SJCRH30 (cell line): ENCODE measurements at places on chromosomes 11 and 22. TPM values are rescaled to one million over a fixed set of nuclear protein-coding genes. Genes with fewer than 3 reads are reported as not detected.

- no peak for DNase-seq
Observed at GRCh38 chr11:70109903-70110302, 31.8 kb downstream of the ANO1 start.

Gene PIH1D2
- total RNA-seq, result 0.99 and 1.4 TPM in 2 replicates

Gene TRIM49C
- not detected in 2 replicates for total RNA-seq

Gene MEI1
- not detected in 2 replicates for total RNA-seq

GRCh38 chr22:43060183-43060582, 29.0 kb downstream of the TTLL1 start:
- DNase-seq, result peak; percentile 78

DNA sequence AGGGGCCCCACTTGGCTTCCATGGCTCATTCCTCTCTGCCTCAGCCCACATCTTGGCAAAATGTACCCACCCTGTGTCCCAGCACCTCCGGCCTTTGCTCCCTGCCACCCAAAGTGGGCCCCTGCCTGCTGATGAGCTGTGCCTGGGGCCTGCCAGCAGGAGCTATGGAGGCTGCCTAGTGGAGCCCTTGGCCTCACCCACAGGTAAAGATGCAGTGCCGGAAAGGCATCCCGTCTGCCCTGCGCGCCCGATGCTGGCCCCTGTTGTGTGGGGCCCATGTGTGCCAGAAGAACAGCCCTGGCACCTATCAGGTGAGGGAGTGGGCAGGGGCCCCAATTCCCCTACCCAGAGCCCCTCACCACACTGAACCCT, 1.3 kb downstream of the TBC1D10C start:
- DNase-seq, result no peak

GRCh38 chr11:116168459-116168787, 604.4 kb downstream of the BUD13 start:
- DNase-seq, result no peak

Gene OR52A1
- total RNA-seq, result not detected in 2 replicates

Gene TRIM29
- total RNA-seq, result not detected in 2 replicates

Gene NAALAD2
- 0.06 TPM in 1 of 2 replicates, not detected in the other for total RNA-seq

Gene OR8D4
- total RNA-seq, result not detected in 2 replicates

Gene PGA3
- not detected in 2 replicates for total RNA-seq

DNA sequence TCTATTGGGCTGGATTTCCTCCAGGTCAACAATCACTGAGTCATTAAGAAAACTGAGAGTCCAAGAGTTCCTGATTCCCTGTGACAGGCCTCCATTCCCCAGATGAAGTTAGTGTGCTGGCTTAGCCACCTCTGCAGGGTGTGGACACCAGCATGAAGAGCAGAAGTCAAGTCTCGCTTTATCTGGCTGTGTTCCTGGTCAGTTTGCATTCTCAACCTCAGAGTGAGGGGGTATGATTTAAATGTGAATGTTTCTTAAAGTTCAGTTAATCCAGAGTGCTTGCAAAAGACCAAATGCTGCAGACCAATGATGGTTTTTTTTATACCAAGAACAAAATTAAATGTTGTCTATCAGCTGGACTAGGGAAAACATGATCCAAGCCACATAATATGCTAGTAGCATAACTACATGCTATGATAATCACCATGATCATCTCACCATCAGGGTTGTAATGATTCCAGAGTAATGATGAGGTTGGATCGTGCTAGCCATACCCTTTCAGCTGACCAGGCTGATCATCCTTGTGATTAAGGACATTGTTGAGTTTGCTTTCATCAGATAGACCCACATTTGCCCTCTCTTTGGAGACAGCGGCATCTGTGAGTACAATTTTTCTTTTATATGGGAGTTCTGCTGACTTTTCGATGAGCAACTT, 145.8 kb upstream of the ARHGAP20 start:
- DNase-seq, result no peak

Gene APOBEC3H
- not detected in 2 replicates for total RNA-seq

GRCh38 chr22:27995801-27996528, 76.9 kb upstream of the PITPNB start:
- no peak for DNase-seq
